Panc1 (cell line): ENCODE measurements at places on chromosomes 4 and X. TPM values are rescaled to one million over a fixed set of nuclear protein-coding genes. Genes with fewer than 3 reads are reported as not detected.

Gene PF4V1
- 0.51 TPM for total RNA-seq

Gene DCLK2
- total RNA-seq = 9.5 TPM

Gene CFI
- total RNA-seq = 0.33 TPM

Gene PABPC1L2A
- not detected for total RNA-seq

Gene MAGEA2B
- not detected for total RNA-seq

Gene MTMR8
- 1.3 TPM for total RNA-seq

Gene XAGE1B
- total RNA-seq = not detected

DNA sequence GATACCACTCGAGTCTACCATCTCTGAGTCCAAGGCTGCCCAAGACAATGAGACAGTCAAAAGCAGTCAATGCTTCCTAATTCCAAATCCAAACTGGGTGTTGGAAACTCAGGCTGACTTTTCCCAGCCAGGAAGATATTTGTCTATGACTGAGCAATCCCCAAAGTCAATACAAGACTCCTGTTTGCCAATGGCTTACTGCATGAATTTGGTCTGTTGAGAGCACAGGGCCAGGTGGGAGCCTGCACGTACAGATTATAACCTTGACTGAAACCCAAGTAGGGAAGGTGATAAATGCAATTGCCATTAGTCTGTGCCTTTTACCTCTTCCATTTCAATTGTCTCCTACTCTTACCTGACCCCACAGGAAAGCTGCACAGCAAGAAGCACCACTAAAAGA is 72.6 kb upstream of the PPARGC1A start:
- no peak for DNase-seq
- H3K27ac ChIP-seq = no peak overlapping the region
- H3K4me3 ChIP-seq = no peak overlapping the region
- H3K36me3 ChIP-seq = no peaks in the 10 kb centered on the region
- no peaks in the 10 kb centered on the region for H3K27me3 ChIP-seq
- no peaks in the 10 kb centered on the region for H3K4me1 ChIP-seq

DNA sequence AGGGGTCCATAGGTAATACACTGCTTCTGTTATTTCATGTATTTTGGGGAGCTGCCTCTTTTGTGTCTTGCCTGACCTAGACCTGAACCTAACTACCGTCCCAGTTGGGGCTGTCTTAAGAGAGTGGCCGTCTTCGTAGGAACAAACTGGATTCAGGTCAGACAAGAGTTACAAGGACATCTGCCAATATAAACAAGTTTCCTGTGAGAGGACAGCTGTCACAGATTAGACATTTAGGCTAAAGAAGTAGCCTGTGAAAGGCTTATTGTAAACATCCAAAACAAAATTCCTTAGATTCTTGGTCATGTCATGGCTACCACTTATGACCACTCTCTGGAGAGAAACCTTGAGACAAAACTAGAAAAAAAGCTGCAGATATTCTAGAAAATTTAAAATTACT is 797.6 kb upstream of the AADAT start:
- H3K27me3 ChIP-seq = no peaks in the 10 kb centered on the region
- no peaks in the 10 kb centered on the region for H3K36me3 ChIP-seq
- no peak overlapping the region for H3K27ac ChIP-seq
- no peak overlapping the region for H3K4me3 ChIP-seq
- no peaks in the 10 kb centered on the region for H3K4me1 ChIP-seq
- DNase-seq = no peak

GRCh38 chrX:136310411-136310810 is 9.6 kb downstream of the ADGRG4 start:
- H3K36me3 ChIP-seq = no peaks in the 10 kb centered on the region
- H3K4me1 ChIP-seq = no peaks in the 10 kb centered on the region
- no peak overlapping the region for H3K27ac ChIP-seq
- H3K4me3 ChIP-seq = no peak overlapping the region
- peaks cover 4% of the 10 kb centered on the region for H3K27me3 ChIP-seq

DNA sequence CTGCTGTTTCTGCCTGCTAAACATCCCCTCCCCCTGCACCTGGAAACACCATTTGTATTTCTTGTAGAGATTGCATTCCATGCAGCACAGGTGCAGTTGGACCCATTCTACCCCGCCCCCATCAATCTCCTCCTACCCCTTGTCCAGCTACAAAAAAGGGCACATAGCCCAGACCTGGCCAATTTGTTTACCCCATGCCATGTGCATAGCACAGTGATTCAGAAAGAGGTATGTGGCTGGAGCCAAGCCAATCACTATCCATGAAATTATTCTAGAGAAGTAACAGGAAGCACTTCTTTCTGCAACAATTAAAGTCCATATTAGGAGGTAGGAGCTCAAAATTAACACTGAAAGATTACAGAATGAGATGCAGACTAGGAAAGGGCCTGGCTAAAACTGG is 20.2 kb upstream of the TMEM184C start:
- H3K4me1 ChIP-seq = no peaks in the 10 kb centered on the region
- H3K36me3 ChIP-seq = no peaks in the 10 kb centered on the region
- no peak for DNase-seq
- no peak overlapping the region for H3K4me3 ChIP-seq
- H3K27me3 ChIP-seq = no peaks in the 10 kb centered on the region
- H3K27ac ChIP-seq = no peak overlapping the region

DNA sequence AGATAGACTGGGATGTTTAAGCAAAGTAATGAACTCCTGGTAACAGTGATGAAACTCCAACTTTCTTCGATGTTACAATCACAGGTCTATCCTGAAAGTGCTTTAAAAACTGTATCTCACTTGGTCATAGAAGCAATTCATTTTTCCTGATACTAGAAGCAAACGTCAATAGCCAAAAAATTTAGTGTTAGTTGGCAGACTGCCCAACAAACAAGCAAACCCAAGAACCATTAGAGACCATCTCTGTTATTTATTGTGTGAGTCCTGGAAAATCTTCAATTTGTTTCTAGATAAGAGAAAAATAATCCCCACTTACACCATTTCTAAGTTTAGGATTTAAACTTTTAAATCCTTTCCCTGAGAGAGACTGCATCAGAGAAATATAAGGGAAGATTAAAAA is 553.9 kb downstream of the INPP4B start:
- H3K27me3 ChIP-seq = no peaks in the 10 kb centered on the region
- H3K4me1 ChIP-seq = no peaks in the 10 kb centered on the region
- no peak overlapping the region for H3K4me3 ChIP-seq
- DNase-seq = no peak
- H3K36me3 ChIP-seq = no peaks in the 10 kb centered on the region

DNA sequence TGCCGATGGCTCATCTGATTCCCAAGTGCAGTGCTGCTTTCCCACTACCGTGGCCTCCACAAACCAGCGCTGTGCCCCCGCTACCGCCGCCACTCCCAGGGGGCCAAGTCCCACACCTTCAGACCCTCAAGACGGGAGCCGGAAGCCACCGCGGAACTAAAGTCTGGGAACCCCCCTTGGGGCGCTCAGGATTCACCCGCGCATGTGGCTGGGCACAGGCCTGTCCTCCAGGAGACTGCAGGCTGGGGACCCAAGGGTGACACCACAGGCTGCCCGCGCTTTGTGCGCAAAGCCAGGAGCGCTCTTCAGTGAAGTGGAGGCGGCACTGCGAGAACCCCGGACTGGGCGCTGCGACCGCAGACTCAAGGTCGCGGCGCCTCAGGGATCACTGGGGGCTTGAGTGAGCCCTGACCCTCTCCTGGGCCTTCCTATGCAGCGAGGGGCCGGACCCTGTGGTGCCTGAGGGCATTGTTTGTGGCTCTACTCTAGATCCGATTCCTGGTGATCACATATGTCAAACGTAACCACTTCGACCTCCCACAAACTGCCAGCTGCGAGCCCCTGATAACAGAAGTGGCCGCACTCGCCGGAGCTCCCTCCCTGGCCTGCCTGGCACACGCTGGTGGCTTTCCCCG is 20.4 kb upstream of the TBC1D14 start:
- H3K27ac ChIP-seq = no peak overlapping the region
- DNase-seq = no peak
- H3K36me3 ChIP-seq = no peaks in the 10 kb centered on the region
- no peaks in the 10 kb centered on the region for H3K4me1 ChIP-seq
- no peak overlapping the region for H3K4me3 ChIP-seq

DNA sequence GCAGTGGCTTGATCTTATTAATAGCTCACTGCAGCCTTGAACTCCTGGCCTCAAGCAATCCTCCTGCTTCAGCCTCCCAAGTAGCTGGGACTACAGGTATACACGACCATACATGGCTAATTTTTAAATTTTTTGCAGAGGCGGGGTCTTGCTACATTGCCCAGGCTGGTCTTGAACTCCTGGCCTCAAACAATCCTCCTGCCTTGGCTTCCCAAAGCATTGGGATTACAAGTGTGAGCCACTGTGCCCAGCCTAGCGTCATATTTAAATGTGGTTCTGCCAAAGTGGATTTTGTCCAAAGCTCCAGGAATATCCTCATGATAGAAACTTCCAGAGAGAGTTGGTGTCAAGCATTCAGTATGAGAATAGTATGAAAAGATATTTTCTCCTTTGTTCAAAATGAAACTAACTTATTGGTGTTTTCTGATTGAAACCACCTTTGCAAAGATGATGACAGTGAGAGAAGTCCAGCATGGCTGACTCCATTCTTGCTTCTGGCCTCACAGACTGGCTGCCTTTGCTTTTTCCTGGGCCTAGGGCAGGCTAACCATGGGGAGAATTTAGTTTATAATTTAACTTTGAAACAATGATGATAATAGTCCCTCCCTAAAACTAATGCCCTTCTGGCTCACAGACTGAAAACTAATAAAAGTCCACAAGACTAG is 129.0 kb downstream of the C4orf51 start:
- H3K36me3 ChIP-seq = no peaks in the 10 kb centered on the region
- no peak overlapping the region for H3K4me3 ChIP-seq

GRCh38 chr4:13396161-13396560 is 88.0 kb downstream of the RAB28 start:
- H3K27ac ChIP-seq = no peak overlapping the region
- DNase-seq = no peak
- H3K27me3 ChIP-seq = no peaks in the 10 kb centered on the region

- H3K27me3 ChIP-seq = no peaks in the 10 kb centered on the region
- no peak for DNase-seq
- H3K4me1 ChIP-seq = no peaks in the 10 kb centered on the region
- H3K4me3 ChIP-seq = no peak overlapping the region
- H3K27ac ChIP-seq = no peak overlapping the region
Observed at GRCh38 chrX:110987292-110987691, 108.7 kb upstream of the PAK3 start.

- H3K27ac ChIP-seq = no peak overlapping the region
- no peaks in the 10 kb centered on the region for H3K4me1 ChIP-seq
- DNase-seq = no peak
- H3K36me3 ChIP-seq = no peaks in the 10 kb centered on the region
- H3K4me3 ChIP-seq = no peak overlapping the region
Observed at GRCh38 chr4:183347566-183347965, 25.3 kb upstream of the CLDN24 start.

- no peaks in the 10 kb centered on the region for H3K36me3 ChIP-seq
- no peak overlapping the region for H3K4me3 ChIP-seq
- no peak overlapping the region for H3K27ac ChIP-seq
- no peaks in the 10 kb centered on the region for H3K4me1 ChIP-seq
- no peak for DNase-seq
Observed at GRCh38 chr4:147117431-147117830, 171.8 kb upstream of the TTC29 start.

GRCh38 chr4:164192844-164193243 is 561.1 kb upstream of the SMIM31 start:
- no peak overlapping the region for H3K27ac ChIP-seq
- H3K36me3 ChIP-seq = no peaks in the 10 kb centered on the region

DNA sequence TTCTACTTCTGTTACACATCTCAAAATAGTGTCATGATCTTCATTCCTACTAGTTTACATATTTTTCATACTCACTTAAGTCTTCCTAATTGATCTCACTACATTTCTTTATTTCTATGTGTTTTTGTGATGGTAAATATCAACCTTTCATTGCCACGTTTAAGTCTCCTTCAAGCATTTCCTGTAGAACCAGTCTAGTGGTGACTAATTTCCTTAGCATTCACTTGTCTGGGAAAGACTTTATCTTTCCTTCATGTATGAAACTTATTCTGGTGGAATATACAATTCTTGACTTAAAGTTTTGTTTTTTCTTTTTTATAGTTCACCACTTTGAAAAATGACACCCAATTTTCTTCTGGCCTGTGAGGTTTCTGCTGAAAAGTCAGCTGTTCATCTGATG is 181.4 kb upstream of the NEIL3 start:
- H3K4me1 ChIP-seq = no peaks in the 10 kb centered on the region
- no peaks in the 10 kb centered on the region for H3K27me3 ChIP-seq
- no peak overlapping the region for H3K4me3 ChIP-seq
- H3K36me3 ChIP-seq = no peaks in the 10 kb centered on the region

GRCh38 chrX:115952417-115953092 is 218.0 kb upstream of the AGTR2 start:
- no peak overlapping the region for H3K27ac ChIP-seq
- no peaks in the 10 kb centered on the region for H3K36me3 ChIP-seq
- H3K27me3 ChIP-seq = no peaks in the 10 kb centered on the region
- H3K4me1 ChIP-seq = no peaks in the 10 kb centered on the region

GRCh38 chr4:41214136-41214824 is at the start of gene APBB2:
TSS of gene APBB2 (minus strand) at chr4:41214542. CDS start at chr4:41033254, 181,288 bp downstream.
- peaks cover 4% of the 10 kb centered on the region; the same call in 1 of the 2 replicates for H3K36me3 ChIP-seq
- H3K4me3 ChIP-seq = peak within 1 kb of the TSS; percentile 91

DNA sequence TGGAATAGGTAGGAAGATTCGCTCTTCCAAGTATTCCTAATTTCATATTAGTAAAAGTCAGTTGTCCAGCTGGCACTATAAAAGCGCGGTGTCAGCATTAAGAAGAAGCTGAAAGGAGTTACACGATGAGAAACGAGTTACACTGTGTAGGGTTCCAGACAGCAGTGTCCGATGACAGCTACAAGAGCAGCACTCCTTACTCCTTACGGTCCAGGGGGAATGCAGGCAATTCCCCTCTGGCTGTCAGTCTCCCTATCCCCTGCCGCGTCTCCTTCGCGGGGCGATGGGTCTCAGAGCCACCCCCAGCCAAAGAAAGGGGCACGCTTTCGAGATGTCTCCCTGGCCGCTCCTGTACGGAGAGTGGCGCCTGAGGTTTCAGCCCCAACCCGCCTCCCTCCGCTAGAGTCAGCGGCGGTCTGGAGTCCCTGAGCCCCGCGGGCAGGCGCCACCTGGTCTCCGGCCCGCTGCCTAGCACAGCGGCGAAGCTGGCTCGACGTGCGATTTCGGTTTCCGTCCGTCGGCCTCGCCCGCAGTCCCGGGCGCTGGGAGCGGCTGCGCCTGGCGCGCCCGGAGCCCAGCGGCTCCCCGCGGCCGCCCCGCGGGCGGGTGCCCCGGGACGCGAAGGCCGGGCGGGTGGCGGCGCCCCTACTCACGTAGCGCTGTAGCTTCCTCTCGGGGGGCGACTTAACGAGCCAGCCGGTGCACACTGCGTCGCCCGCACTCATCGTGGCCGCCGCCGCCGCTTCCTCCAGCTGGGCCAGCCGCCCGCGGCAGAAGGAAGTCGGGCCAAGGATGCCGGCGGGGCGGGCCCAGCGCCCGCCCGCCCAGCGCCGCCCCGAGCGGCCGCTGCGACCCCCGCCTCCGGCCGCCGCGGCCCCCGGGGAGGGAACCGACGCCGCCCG is at the start of gene GAB3:
Gene GAB3 (minus strand): TSS at position 777 of the 902 bp plus-strand sequence. CDS start 52 bp downstream, at position 725.
- peak within 1 kb of the TSS; percentile 78 for H3K4me3 ChIP-seq
- no peak for DNase-seq
- H3K4me1 ChIP-seq = peaks cover 38% of the 10 kb centered on the region
- no peaks in the 10 kb centered on the region for H3K36me3 ChIP-seq
